ENCODE measurements at places on chromosomes 13 and 19. TPM values are rescaled to one million over a fixed set of nuclear protein-coding genes. Genes with fewer than 3 reads are reported as not detected.
A peak's percentile ranks its signal among the peaks of the same experiment; 100 is the strongest.

Gene C2CD4C
- 30.8 TPM for polyA plus RNA-seq

Gene ELOF1
- 79.8 TPM for polyA plus RNA-seq

Gene SLC5A5
- 13.5 TPM for polyA plus RNA-seq

- peaks cover under 1% of the 10 kb centered on the region for H3K4me1 ChIP-seq
- H3K27ac ChIP-seq = no peak overlapping the region
- H3K27me3 ChIP-seq = no peaks in the 10 kb centered on the region
- H3K36me3 ChIP-seq = no peaks in the 10 kb centered on the region
- DNase-seq = no peak
Observed at GRCh38 chr13:21229241-21230024, 53.0 kb downstream of the MRPL57 start.

DNA sequence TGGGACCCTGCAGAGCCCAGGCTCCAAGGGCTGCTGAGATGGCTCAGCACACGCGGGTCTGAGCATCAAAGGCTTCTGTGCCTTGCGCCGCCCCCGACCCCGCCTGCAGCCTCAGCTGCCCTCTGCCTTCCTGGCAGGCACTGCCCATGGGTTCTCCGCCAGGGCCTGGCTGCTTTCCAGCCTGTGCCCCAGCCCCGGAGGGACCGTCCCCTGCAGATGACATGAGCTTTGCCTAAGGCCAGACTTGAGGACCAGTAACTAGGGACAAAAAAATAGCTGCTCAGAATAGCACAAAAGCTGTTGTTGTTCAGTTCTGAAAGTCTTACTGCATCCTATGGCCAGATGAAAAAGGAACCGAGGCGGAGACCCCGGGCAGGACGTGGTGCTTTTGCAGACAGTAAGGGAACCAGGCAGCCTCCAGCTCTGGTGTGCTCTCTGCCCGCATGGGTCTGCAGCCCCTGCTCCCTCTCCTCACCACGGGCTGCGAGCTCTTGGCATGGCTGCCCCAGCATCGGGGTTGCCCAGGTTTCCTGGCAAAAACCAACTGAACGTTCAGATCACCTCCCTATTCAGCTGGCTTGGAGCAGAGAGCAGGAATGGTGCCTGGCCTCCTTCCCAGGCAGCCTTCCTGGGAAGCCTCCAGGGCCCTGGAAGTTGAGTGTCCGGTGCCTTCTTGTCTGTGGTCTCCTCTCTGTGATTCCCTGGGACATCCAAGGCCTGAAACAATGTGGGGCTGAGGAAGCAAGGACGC lies 12.5 kb upstream of the CFAP97D2 start:
- H3K27me3 ChIP-seq = peaks cover 2% of the 10 kb centered on the region
- H3K27ac ChIP-seq = peak overlapping the region; percentile 80
- H3K36me3 ChIP-seq = no peaks in the 10 kb centered on the region
- H3K4me1 ChIP-seq = peaks cover 45% of the 10 kb centered on the region
- no peak overlapping the region for H3K4me3 ChIP-seq

- no peak for DNase-seq
- no peaks in the 10 kb centered on the region for H3K27me3 ChIP-seq
- peaks cover 26% of the 10 kb centered on the region for H3K36me3 ChIP-seq
- peaks cover 27% of the 10 kb centered on the region for H3K4me1 ChIP-seq
- H3K4me3 ChIP-seq = no peak overlapping the region
Observed at GRCh38 chr19:29711584-29712132, 3.4 kb downstream of the C19orf12 start.

DNA sequence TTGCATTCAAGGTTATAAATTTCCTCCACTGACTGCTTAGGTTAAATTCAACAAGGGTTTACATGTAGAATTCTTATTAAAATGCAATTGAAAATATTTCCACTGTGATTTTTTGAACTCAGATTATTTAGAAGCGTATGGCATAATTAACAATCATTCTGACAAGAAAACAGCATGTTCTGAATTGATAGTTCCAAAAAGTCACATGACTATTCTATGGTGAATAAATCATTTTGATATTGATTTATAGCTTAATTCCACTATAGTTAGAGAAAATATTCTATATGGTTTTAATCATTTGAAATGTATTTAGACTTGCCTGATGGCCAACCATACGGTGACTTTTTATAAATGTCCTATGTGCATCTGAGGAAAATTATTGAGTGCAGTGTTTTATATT lies 3.0 kb downstream of the ZNF577 start:
- H3K36me3 ChIP-seq = peaks cover 3% of the 10 kb centered on the region
- H3K27me3 ChIP-seq = no peaks in the 10 kb centered on the region
- no peaks in the 10 kb centered on the region for H3K4me1 ChIP-seq
- DNase-seq = no peak
- no peak overlapping the region for H3K27ac ChIP-seq

- peaks cover 25% of the 10 kb centered on the region for H3K4me1 ChIP-seq
- H3K36me3 ChIP-seq = no peaks in the 10 kb centered on the region
- H3K27me3 ChIP-seq = no peaks in the 10 kb centered on the region
- H3K27ac ChIP-seq = peak overlapping the region; percentile 89
- H3K4me3 ChIP-seq = no peak overlapping the region
Observed at GRCh38 chr13:40402931-40403431, 263.5 kb downstream of the FOXO1 start.
